ENCODE measurements at places on chromosomes 4 and X.

DNA sequence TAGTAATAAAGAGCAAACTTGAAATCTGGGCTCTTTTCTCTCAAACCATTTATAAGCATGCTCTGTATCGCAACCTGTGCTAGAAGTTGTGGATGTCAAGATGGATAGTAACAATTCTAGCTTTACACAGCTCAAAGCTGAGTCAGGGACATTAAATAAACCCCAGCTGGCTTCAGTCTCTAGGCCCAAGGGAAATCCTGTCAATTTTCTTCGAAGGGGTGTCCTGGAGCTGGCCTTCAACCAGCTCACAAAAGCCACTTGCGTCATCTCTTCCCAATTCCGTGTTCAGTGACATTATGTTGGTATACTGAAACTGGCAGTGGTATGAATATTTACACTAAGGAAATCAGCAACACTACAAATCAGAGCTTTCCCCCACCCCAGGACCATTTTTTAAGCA is 89.8 kb upstream of the PRKG2 start:
- DNase-seq: no peak

DNA sequence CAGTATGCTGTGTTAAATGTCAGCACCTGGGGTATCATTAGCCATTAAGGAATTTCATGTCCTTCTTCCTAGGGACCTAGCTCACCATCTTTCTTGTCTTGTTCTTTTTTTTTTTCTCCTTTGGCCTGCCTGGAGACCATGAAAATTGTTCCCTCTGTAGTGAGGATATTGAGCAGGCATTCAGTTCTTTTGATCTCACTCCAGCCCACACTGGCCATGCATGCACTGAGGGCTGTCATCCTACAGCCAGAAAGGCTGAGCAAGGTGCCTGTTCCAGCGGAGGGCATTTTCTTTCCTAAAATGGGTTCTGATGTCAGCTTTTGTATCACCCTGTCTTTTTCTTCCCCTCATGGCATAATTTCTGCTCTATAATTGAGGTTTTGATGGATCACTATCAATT is 275.9 kb upstream of the HAND2 start:
- DNase-seq: no peak

GRCh38 chr4:102780476-102781144 is 19.8 kb upstream of the MANBA start:
- no peak for DNase-seq

- no peak for DNase-seq
Measured at GRCh38 chrX:6813836-6814370, 279.0 kb upstream of the VCX3A start.

DNA sequence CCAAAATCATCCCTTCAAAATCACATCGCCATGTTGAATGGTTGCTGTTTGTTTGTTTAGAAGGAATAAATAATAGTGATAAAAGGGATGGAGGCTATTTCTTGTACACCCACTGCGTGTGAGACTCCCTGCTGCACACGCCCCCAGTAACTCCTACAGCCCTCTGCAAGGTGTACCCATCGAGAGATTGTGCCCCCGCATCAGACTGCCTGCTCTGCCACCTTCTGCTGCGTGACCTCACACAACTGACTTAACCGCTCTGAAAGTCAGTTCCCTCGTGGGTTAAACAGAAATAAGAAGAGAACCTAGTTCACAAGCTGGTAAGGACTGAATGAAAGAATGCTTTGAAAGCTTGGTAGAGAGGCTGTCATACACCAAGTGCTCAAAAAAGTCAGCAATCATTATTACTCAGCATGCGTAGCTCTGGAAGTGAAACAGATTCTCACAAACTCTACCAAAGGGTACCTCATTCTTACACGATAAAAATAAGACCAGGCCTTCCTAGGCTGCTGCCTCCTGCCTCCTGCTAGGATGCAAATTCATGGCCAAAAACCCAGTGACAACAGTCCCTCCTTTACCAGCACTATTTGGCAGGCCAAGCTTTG is 147.1 kb downstream of the CPEB2 start:
- DNase-seq: no peak

DNA sequence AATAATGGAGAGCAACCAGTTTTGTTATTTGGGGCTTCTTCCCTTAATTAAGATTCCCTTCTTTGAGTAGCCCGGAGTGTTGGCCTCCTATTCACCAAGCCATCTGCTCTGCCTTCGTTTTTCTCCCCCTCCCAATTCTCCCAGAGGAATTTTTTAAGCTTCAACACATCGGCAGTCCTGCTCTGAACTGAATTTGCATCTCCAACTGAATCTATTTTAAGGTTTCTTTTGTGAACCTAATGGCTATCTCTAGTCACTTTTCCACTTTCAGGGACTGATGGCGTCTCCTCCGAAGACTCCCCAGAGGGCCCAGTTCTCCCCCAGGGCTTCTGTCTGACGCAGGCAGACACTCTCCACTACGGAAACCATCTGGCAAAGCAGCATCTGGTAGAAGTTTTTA is 280.2 kb downstream of the ADGRA3 start:
- DNase-seq: no peak

- no peak for DNase-seq
Measured at GRCh38 chrX:71556036-71556435, 22.2 kb upstream of the GCNA start.

DNA sequence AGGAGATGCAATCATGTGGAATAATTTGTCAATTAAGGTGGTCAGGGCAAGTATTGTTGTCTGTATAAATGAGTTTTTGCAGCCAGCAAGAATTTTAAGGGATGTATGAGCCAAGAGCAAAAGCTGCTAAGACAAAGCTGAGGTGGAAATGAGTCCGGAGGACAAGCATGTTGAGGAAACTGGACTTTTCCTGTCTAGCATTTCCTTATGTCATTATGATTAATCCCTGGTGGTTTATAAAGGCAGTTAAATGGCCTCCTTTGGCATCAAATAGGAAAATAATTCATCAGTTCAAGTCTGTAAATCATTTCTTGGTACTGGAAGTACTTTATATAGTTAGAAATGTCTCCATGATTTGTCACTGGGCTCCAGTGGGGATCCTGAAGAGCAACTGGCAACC is 61.6 kb upstream of the TEX13A start:
- no peak for DNase-seq

DNA sequence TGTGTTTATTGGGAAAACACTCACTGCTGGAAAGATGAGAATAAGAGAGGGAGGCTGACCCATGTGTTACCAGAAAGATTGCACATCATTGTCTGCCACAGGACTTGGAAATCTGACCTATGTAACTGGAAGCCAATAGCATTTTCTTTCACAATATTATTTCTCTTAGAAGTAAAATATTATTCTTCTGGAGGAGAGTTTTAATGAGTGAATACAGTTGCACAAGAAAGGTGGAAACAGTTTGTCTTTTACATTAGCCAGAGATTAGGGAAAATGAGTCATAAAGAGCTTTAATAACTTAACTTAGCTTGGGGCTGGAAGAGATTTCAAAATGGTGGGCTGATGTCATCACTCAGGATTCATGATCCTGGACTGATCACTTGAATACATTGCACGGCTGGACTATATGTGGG is 31.5 kb upstream of the LNX1 start:
- DNase-seq: no peak

DNA sequence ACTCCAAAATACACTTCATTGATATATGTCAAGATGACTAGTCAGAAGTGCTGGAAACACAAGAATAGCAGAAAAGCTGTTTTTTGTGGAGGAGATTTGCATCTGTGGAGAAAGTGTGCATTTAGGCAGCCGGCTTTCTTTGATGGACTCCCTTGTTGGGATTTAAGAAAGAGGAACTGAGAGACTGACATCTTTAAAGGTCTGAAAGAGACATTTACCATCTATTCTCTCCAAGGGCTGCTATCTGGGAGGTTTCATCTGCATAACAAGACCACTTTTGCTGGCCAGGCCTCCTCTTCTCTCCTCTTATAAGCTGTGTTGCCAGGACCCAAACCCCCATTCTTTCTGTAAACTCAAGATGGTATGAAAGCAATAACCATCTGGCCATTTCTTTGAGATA is 1065.0 kb downstream of the NLGN4X start:
- DNase-seq: no peak

- DNase-seq: no peak
Measured at GRCh38 chr4:42167709-42168108, 15.3 kb upstream of the BEND4 start.

GRCh38 chrX:72141372-72142004 is 9.8 kb upstream of the RTL5 start:
- DNase-seq: no peak

DNA sequence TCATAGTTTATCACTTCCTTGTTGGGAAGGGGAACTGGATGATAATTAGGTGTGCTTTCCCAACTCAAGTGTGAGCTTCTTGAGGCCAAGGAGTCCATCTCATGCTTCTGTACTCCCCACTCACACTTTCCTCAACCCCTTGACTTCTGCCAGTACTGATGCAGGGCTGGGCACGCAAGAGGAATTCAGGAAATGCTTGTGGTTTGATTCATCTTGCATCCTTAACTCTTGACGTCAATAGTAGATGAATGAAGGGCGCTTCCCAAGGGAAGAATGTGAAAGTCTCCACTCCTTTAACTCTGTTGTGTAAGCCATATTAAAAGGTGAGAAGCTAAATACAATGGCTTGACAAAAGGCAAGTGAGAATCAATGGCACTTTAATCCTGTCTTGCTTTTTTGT is 101.8 kb downstream of the AGTR2 start:
- DNase-seq: no peak

GRCh38 chr4:158786955-158787354 is 18.1 kb downstream of the FNIP2 start:
- DNase-seq: no peak

DNA sequence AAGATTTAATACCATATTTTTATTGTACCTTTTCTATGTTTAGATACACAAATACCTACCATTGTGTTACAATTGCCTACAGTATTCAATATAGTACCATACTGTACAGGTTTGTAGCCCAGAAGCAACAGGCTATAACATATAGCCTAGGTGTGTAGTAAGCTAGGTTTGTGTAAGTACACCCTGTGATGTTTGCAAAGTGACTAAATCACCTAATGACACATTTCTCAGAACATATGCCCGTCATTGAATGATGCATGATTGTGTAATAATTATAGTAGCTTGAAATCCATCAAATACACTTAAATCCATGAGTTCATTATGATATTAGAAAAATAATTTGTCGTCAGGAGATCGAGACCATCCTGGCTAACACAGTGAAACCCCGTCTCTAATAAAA is 30.8 kb downstream of the GAB3 start:
- no peak for DNase-seq

GRCh38 chrX:1679238-1679637 is 64.4 kb downstream of the ASMT start:
- no peak for DNase-seq

DNA sequence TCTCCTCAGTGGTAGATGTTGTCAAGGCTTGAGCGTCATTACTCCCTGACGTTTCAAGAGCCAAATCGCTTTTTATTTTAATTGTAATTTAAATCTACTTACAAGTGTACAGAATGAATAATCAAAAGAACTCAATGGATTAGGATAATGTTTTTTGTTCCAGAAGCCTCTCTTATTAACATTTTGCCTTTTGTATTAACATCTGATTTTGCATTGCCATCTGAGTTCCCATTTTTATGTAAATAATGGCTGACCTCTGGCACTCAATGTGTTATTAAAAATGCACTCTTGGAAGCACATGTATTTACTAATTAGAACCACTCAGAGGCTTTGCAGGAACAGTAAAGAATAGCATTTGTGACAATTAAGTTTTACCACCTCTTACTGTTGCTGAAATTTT is 411.0 kb downstream of the EPHA5 start:
- DNase-seq: no peak
